Hindlimb muscle (tissue), 1 donor: ENCODE measurements at places on chromosomes 2 and 18. TPM values are rescaled to one million over a fixed set of nuclear protein-coding genes. Genes with fewer than 3 reads are reported as not detected.

Gene TMEM17
- polyA plus RNA-seq: 1.5 TPM

Gene ZC3H15
- 63.6 TPM for polyA plus RNA-seq

Gene NEU4
- polyA plus RNA-seq: 6.7 TPM

Gene KCNK3
- polyA plus RNA-seq: 1.5 TPM

Gene B3GNT7
- 0.68 TPM for polyA plus RNA-seq

Gene FECH
- polyA plus RNA-seq: 20.3 TPM

Gene RTP5
- polyA plus RNA-seq: not detected

Gene ALK
- polyA plus RNA-seq: 0.18 TPM

Gene REG1B
- polyA plus RNA-seq: not detected

Gene EML6
- 52.3 TPM for polyA plus RNA-seq

Gene NMUR1
- 0.37 TPM for polyA plus RNA-seq

Gene RNU2-63P
- not detected for polyA plus RNA-seq

Gene SFTPB
- 0.08 TPM for polyA plus RNA-seq

Gene MFSD6
- 9.5 TPM for polyA plus RNA-seq

Gene MC4R
- polyA plus RNA-seq: 0.45 TPM

Gene DNAH7
- polyA plus RNA-seq: 0.28 TPM

Gene SERPINB4
- polyA plus RNA-seq: 0.35 TPM

Gene KLHL14
- polyA plus RNA-seq: 0.06 TPM

Gene KCNIP3
- 5.8 TPM for polyA plus RNA-seq

Gene MC2R
- polyA plus RNA-seq: 0.23 TPM

Gene AKAIN1
- not detected for polyA plus RNA-seq

Gene TEX44
- polyA plus RNA-seq: not detected

Gene STARD6
- polyA plus RNA-seq: not detected
